Left cardiac atrium (tissue), 4 donors: ENCODE measurements at places on chromosomes 2 and 18.

DNA sequence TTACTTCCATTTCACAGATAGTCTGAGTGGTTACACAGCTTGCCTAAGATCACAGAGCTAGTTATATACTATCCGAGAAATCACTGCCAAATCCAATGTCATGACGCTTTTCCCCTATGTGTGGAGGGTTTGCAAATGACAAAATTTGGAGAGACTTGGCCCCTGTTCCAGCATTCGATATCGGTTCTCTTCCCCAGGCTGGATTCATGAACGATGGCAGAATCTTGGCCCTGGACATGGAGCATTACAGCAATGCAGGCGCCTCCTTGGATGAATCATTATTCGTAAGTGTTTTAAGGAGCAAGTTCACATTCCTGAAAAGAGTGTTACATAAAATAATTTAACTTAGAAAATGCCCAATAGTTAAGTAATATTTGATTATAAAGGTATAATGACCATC lies 55.1 kb downstream of the AOX1 start:
- DNase-seq = no peak

DNA sequence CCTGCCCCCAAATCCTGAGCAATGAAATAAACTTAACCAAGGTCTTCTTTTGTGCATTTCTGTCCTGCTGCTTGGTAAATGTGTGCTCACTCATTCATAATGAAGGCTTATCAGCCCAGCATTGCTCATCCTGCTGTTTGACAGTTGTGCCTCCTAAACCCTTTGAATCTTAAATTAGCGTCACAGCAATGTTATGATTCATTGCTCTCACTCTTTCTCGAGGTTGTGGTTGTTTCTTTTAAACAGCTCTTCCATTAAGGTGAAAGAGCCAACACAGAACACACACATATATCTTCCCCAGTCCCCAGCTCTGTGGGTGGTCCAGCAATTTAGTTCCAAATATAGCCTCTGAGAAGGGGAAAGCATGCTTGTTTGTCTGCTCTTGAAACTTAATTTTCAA lies 84.0 kb downstream of the EVA1A start:
- DNase-seq = no peak

DNA sequence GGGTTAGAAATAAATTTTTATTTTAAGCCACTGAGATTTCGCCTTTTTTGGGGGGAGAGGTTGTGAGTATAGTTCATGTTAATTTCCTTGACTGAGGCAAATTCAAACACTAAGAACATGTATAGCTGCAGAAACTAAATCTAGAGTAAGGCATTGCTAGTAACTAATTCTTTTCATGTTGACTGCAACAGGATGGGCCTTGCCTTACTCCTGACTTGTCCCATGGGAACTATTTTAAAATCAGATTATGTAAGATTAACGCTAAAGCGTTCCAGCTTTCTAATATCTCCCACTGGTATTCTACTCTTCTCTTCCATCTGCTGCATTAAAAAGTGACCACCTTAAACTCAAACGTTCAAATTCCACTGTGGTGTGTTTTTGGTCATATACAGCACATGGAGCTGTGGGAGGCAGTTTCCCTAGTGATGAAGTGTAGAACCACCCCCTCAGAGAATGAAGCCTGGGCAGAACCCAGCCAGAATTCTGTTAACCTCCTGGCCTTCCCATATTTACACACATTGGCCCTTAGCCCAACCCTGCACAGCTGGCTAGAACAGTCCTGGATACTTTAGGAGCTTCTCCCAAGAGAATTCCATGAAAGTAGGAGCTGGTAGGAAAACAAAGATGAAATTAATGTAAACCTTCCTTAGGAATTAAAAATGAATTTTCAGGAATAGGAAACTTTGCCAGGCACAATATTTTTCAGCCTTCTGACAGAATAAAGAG lies 687.8 kb downstream of the SLC4A3 start:
- DNase-seq = no peak

DNA sequence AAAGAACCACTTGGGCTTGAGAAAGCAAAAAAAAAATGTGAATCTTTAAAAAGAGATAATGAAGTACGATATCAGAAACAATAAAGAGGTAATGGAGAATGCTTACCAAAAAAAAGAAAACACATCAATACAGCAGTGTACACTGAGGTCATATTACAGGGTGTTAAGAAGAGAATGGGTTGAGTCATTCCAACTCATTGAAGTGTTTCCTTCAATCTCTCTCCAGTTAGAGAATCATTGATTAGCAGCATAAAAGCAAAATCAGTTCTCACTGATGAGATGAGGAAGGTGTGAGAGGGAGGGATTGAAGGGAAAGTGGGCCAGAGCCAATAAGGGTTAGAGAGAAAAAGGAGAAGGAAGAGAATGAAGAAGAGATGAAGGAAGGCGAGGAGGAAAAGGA lies 43.9 kb upstream of the SGPP2 start:
- DNase-seq = no peak

DNA sequence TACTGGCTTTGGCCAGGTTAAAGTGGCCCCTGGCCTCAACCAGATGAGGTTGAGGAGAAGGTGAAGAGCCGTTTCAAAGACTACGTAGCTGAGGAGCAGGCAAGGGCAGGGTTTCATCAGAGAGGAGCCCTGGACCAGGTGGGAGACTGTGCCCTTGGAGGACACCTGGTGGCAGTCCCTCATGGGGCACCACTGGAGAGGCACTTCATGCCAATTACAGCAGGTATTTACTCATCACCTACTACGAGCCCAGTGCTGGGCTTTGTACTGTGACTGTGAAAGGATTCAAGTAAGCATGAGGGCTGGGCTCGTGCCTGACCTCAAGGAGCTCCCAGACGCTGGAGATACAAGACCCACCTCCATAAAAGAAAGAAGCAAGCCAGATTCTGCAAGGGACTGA lies 37.6 kb downstream of the SMAD7 start:
- DNase-seq = peak; percentile 23

DNA sequence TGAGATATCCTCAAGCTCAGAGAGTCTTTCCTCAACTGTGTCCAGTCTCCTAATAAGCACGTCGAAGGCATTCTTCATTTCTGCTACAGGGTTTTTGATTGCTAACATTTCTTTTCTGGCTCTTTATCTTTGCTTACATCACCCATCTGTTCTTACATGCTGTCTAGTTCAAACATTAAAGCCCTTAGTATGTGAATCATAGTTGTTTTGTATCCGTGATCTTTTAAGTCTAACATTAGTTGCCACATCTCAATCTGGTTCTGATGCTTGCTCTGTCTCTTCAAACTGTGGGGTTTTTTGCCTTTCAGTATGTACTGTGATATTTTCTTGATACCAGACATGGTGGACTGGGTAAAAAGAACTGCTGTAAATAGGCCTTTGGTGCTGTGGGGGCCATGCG lies 235.2 kb downstream of the SH3RF3 start:
- no peak for DNase-seq

GRCh38 chr2:204449977-204450376 lies 95.3 kb upstream of the PARD3B start:
- no peak for DNase-seq

- DNase-seq = no peak
Observed at GRCh38 chr2:225637259-225637658, 237.7 kb downstream of the NYAP2 start.

- no peak for DNase-seq
Observed at GRCh38 chr2:29024882-29025430, 43.9 kb downstream of the TOGARAM2 start.

DNA sequence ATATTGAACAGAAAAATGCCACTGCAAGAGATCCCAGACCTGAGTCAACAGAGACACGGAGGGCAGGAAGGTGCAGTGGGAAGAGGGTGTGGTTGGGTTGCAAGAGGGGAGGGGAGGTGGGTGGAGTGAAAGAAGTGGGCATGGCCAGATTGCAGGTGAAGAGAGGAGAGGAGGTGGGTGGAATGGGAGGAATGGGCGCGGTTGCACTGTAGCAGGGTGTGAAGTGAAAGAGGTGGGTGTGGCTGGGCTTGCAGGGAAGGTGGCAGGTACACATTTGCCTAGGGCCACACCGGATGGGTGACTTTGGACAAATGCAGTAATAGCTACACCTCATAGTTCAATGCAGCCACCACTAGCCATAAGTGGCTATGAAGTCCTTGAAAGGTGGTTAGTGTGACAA lies 71.1 kb downstream of the DOCK10 start:
- DNase-seq = no peak

DNA sequence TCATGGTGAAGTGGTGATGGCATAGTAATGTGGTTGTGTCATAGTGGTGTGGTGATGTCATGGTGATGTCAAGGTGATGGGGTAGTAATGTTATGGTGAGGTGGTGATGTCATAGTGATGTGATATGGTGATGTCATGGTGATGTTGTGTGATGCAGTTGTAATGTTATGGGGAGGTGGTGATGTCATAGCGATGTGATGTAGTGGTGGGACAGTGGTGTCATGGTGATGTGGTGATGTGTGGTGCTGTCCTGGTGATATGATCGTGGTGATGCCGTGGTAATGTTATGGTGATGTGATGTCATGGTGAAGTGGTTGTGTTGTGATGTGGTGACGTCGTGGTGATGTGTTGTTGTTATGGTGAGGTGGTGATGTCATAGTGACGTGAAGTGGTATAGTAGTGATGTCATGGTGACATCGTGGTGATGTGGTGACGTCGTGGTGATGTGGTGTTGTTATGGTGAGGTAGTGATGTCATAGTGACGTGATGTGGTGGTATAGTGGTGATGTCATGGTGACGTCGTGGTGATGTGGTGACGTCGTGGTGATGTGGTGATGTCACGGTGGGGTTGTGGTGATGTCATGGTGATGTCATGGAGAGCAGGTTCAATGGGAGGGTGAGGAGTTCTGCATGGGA lies 242.7 kb upstream of the MYT1L start:
- DNase-seq = no peak

DNA sequence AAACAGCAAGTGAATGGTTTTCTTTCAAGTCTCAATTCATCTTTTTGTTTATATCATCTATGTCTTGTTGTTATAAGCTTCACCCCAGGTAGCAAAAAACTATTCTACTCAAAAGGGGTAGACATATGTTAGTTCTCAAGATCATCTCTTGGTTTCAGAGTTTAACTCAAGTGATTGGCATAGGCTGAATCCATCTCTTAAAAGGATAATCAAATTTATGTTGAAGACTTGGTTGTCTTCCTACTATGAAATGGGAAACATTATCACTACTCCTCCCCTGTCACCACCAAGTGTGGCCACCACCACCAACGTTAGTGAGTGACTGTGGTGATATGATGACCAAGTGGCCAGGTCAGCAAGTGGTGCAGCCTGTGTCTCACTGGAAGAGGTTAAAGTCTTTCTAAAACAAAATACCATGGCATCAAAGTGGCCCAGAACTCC lies 1.5 kb downstream of the IL1B start:
- DNase-seq = no peak

- no peak for DNase-seq
Observed at GRCh38 chr2:44777036-44777435, 164.5 kb upstream of the SIX3 start.

DNA sequence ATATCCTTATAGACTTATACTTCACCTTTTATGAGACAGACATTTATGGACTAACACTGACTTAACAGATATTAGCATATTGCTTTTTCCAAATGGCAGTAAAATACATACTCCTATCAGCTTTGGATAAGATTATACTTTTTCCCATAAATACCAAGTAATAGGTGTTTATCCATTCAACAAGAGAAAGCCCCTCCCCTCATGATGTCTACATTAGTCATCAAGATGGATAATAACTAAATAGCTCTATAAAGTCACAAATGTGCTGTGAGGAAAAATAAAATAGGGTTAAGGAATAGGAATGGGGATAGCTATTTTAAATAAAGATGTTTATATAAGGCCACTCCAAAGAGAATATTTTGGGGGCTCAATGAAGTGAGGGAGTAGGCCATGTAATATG lies 39.4 kb downstream of the CSRNP3 start:
- no peak for DNase-seq

DNA sequence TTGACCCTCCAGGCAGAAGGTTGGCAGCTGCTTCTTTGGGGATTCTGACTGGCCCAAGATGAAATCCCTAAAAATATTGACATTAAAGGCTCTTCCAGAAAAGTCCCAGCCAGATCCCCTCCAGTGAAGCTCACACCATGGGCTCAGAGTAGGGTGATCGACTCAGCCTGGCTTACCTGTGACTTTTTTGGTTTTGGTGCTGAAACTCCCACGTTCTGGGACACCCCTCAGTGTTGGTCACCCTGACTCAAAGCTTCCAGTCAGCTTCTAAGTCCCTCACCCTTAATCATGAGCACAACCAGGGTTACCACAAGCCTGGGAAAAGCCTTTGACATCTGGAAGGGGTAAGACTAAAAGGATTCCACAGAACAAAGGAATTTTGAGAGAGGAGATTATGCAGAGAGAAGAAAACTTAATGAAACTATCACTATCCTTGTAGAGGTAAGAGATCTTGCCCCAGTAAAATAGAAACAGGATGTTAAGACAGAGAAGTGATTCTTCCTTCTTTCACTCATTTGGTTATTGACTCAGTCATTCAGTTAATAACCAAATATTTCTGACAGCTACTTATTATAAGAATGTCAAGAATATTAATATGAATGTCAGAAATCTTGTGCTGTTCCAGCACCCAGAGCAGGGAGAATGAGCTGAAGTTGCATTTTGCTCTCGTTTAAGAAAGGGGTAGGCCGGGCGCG lies 66.8 kb upstream of the SEC11C start:
- DNase-seq = no peak

DNA sequence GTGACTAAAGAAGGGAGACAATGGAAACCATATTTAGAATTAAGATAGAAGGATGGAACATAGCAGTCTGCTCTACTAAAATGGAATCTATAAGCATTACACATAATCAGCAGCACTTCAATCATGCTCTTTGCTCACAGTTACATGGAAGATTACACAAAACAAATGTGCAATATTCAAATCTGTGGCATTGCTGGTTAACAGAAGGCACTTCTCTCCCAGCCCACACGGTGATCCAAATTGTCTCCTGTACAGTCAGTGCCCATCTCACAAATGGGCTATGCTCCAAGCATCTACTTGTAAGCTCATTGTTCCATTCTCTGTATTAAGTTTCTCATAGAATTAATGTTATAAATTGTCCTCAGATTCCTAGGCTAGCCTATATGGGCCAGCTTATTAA lies 716.6 kb downstream of the NRXN1 start:
- DNase-seq = no peak

DNA sequence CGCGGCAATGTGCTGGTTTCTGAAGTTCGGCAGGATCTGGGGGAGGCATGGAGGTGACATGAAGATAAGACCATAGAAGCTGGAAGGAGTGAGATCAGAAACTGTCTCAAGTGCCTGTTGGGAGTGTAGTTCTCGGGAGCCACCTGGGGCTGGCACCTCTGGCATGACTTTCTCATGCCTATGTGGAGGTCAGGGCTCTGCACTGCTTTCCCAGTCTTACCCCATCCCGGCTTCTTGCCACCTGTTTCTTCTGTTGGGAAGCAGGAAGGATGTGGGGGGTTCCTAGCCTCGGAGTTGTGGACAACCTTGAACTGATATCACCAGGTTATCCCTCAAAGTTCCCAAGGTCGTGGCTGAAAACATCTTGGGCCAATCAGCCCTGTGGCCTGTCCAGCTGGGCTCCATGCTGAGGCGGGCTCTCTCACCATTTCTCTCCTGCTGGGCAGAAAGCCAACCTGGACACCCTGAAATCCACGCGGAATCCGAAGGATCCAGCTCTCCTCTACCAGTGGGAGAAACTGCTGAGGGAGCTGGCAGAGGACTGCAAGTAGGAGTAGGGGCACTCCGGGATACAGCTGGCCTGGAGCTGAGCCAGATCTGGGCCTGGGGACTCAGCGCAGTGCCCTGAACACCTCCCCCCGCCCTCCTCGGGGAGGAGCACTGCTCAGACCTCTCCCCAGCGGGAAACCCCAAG lies 42.5 kb downstream of the FER1L5 start:
- no peak for DNase-seq
